A549 treated with Hydrocortisone at 1 μM for 4 hours (cell line): ENCODE measurements at places on chromosomes 12 and 14. TPM values are rescaled to one million over a fixed set of nuclear protein-coding genes. Genes with fewer than 3 reads are reported as not detected.

GPR132 gene
- total RNA-seq, result 0.49 to 0.64 TPM (median 0.51 TPM) in 5 replicates

SPTB gene
- 1.5 to 1.9 TPM (median 1.7 TPM) in 5 replicates for total RNA-seq

B4GALNT3 gene
- 0.47 to 0.71 TPM (median 0.60 TPM) in 5 replicates for total RNA-seq

TRHDE gene
- 0.01 to 0.18 TPM (median 0.07 TPM) in 5 replicates for total RNA-seq

CIROP gene
- total RNA-seq, result not detected in 5 replicates

MUCL1 gene
- not detected in 5 replicates for total RNA-seq

TPPP2 gene
- total RNA-seq, result not detected in 5 replicates

TGM1 gene
- 0.99 to 1.6 TPM (median 1.5 TPM) in 5 replicates for total RNA-seq

PRR4 gene
- 1.6 to 3.3 TPM (median 2.6 TPM) in 5 replicates for total RNA-seq

CFAP54 gene
- 0.54 to 1.3 TPM (median 1.1 TPM) in 5 replicates for total RNA-seq

MRPL52 gene
- 98.8 to 218 TPM (median 198 TPM) in 5 replicates for total RNA-seq
